ENCODE measurements at places on chromosomes 6 and 20.

DNA sequence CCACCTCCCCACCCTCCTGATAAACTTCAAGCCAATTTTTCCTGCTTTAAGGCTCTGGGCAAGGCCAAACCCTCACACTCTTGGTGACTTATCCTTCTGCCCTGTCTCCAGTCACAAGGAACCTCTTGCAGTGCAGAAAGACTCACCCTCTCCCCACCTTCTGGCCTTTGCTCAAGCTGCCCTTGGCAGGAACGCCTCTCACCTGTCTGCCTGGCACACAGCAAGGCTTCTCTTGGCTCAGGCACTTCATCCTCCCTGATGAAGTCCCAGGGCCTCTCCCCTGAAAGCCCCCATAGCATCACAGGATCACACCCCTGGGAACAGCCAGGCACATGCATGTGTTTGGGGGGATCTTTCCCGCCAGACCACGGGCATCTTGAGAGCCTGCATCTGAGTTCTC, 68.8 kb upstream of the NNAT start:
- no peak for DNase-seq

GRCh38 chr6:111552241-111552744, 53.4 kb downstream of the TRAF3IP2 start:
- no peak for DNase-seq

DNA sequence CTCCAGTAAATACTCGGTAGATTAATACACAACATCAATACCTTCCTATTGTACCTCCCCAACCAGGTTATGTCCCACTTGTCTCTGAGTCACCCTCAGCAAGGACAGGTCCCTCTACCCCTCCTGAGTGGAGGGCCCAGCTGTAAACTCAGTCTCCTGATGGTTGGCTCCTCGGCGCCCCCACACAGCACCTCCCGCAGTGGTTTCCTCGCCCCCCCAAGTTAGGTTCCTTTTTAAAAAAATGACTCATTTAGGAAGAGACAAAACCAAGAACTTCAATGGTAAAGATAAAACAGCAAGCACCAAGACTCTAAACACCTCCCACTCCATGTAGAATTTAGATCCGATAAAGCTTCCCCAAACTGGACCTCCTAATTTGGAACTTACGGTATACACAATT, 83.5 kb downstream of the TRERF1 start:
- peak; percentile 61 for DNase-seq

GRCh38 chr6:30554962-30555815, 1.1 kb downstream of the GNL1 start:
- DNase-seq: no peak

- DNase-seq: no peak
Observed at GRCh38 chr20:44528309-44528708, 6.4 kb upstream of the SERINC3 start.

GRCh38 chr6:108904741-108905140, 56.5 kb downstream of the ARMC2 start:
- no peak for DNase-seq

GRCh38 chr6:31705931-31706330, 735 bp upstream of the LY6G6F start:
- DNase-seq: no peak

GRCh38 chr6:68876792-68877493, 241.9 kb downstream of the ADGRB3 start:
- no peak for DNase-seq

- DNase-seq: no peak
Observed at GRCh38 chr6:106913676-106914280, 60.8 kb downstream of the CD24 start.

- DNase-seq: no peak
Observed at GRCh38 chr20:44742304-44743079, 3.2 kb upstream of the KCNK15 start.

GRCh38 chr6:101453221-101453620, 59.7 kb downstream of the GRIK2 start:
- no peak for DNase-seq

Measured in activated T-cell treated with anti-CD3 and anti-CD28 coated beads for 4 hours (primary cell).